ENCODE measurements at places on chromosomes 1 and 21.

DNA sequence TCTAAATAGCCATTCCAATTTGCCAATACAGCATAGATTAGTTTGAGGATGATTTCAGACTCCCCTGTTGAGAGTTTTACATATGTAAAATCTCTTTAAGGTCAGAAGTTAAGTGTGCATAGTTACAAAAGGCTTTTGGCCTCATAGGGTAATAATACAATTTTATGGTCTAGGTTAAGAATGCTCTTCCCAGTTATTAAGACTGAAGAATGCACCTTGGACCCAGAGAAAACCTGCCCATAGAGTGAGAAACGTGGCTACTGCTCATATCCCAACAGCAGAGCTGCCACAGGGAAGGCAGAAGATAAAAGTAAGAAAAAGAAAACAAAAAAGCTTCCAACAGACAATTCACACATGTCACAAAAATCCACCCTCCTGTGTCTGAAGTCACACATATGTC is 255.9 kb downstream of the LMO4 start:
- DNase-seq: no peak

DNA sequence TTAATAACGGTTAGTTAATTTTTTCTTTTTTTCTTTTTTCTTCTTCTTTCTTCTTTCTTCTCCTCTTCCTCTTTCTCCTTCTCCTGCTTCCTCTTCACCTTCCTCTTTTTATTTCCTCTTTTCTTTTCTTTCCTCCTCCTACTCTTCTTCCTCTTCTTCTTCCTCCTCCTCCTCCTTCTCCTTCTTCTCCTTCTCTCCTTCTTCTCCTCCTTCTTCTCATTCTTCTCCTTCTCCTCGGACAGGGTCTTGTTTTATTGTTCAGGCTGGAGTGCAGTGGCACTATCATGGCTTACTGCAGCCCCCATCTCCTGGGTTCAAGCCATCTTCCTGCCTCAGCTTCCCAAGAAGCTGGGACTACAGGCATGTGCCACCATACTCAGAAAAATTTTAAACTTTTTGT is 13.4 kb upstream of the ACBD3 start:
- DNase-seq: no peak

GRCh38 chr1:121522061-121522759 is 337.4 kb downstream of the SRGAP2C start:
- DNase-seq: no peak

DNA sequence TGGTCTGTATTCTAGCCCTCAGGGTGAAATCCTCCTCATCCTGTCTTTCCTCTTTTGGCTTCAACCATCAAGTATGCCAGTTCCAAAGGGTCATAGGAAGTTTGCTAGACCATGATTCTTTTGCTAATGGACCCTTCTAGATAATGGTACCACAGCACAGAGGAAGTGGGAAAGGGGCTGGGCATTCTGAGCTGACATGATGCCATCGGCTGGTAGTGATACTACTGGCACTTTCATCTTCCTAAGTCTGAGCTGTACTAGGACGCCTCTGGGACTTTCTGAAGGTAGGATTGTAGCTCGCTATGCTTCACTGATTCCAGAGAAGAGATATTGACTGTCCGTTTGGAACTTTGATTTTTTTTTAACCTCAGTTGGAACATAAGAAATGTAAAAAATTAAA is 11.4 kb downstream of the FASLG start:
- DNase-seq: no peak

DNA sequence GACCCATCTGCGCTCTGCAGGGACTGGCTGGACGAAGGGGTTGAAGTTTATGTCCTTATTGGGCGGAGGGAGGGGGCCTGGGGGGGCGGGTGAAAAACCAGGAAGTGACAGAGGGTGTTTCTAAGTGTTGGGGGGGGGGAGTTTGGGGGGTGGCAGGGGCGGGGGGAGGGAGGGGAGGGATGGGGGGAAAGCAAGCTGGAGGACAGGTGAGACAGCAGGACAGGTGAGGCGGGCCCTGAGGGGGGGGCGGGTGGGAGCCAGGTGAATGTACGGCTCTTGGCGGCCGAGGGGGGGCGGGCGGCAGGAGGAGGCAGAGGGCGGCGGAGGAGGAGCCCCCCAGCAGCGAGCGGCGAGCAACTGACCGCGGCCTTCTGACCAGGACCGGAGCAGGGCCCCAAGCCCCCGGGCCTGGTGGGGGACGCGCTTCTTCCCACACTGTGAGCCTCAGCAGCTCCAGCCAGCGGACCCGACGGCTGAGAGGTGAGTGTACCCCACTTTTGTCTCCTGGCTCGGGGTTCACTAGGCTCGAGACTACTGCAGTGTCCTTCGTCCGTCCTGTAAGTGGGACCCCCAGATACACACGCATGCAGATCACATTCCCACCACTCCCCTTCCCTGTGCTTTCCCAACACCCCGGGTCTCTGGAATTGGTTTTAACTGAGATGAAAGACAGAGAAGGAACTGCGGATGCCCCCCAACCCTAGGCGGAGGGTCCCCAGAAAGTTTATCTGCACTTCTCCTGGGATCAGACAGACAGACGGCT is at the start of gene ZBTB7B:
ZBTB7B (plus strand) TSS at position 339 of the 763 bp plus-strand sequence. CDS start 11,859 bp downstream, outside the sequence.
- DNase-seq: no peak

DNA sequence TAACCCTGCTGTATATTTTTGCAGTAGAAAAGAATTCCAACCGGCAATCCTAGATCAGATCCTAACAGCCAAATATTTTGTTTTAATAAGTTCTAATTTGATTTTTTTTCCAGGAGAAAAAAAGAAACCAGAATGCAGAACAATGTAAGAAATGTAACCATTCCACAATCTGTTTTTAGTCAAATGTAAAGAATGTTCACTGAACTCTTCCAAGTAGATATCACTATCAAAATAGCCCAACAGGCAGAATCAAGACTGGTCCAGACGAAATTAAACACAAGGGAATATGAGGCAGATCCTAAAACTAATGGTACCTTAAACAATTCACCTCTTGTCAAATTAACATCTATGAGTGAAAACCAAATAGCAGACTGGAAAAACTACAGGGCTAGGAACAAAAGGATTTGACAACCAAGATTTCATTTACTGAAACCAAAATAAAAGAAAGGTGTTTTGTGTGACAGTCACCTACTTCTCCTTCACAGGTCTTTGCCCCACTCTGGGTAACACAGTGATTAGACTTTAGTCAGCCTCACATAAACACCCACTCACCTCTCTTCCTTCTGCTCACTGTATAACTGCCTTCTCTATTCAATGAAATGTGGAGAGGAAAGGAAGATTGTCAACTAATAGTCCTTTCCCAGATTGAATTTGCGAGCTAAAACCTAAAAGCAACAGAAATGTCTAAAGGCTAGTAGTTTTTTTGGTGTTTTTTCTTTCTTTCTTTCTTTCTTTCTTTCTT is 137.9 kb downstream of the FAF1 start:
- DNase-seq: no peak

DNA sequence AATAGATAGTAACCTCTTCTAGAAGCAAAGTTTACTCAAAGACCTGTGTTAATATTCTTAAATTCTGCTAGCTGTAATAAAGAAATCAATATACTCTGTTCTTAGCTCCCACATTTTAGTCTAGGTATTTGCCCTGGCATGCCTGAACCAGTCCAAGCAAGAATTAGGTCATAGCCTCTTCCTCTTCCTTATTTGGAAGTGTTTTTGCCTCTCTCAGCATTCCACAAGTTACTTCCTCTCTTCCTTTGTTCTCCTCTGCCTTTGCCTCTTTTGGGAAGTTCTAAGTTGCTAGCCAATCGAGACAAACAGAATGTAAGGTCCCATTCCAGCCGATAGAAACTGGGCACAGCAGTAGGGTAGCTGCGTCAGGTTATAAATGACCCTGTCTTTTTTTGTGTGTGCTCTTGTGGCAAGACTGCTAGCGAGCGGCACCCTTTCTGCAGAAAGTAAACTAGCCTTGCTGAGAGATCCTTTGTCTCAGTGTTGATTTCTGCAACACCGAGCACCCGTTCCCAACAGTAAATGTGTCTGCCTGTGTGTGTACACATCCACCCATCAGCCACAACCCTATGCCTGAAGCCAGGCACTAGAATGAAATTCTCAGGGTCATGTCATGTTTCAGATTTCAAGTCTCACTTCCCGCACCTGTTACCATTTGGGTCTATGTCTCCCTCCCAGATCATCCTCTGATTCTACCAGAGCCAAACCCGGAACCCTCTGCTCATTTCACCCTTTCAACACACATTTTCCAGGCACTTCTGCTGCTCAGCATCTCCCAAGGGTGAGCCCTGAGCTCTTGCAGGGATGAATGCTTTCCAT is 37.5 kb downstream of the LRRC3 start:
- DNase-seq: no peak

All from MV-4-11 (cell line).